Endodermal cell (in vitro differentiated cells): ENCODE measurements at places on chromosomes 5 and 9. TPM values are rescaled to one million over a fixed set of nuclear protein-coding genes. Genes with fewer than 3 reads are reported as not detected.

The ADAMTS12 gene
- 70.2 and 80.2 TPM in 2 replicates for total RNA-seq

The OBP2B gene
- total RNA-seq, result not detected in 2 replicates

The MUSK gene
- not detected in 2 replicates for total RNA-seq

The GRM6 gene
- not detected in 3 replicates for total RNA-seq

The TGFBR1 gene
- total RNA-seq, result 74.2 to 78.8 TPM (median 74.8 TPM) in 3 replicates

The TAF11L5 gene
- not detected in 2 replicates for total RNA-seq
